ENCODE measurements at places on chromosomes 5 and 9.

- DNase-seq = no peak
These were observed 441.3 kb upstream of the PIK3R1 start for GRCh38 chr5:67774267-67774552.

GRCh38 chr9:27126670-27127069, 17.6 kb downstream of the TEK start:
- no peak for DNase-seq

GRCh38 chr9:135906291-135907005, 898 bp downstream of the CAMSAP1 start:
- no peak for DNase-seq

- DNase-seq = no peak
These were observed 1115.5 kb downstream of the TAF11L14 start for GRCh38 chr5:18749763-18750162.

DNA sequence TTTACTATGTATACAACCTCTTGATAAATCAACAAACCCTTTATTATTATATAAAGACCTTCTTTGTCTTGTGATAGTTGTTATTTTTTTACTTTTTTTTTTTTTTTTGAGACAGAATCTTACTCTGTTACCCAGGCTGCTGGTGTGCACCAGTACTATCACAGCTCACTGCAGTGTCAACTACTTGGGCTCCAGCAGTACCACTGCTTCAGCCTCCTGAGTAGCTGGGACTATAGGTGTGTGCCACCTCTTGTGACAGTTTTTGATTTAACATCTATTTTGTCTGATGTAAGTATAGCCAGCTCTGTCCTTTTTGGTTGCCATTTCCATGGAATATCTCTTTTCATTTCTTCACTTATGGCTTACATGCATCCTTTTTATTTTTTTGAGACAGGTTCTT, 42.6 kb downstream of the CREBRF start:
- no peak for DNase-seq

DNA sequence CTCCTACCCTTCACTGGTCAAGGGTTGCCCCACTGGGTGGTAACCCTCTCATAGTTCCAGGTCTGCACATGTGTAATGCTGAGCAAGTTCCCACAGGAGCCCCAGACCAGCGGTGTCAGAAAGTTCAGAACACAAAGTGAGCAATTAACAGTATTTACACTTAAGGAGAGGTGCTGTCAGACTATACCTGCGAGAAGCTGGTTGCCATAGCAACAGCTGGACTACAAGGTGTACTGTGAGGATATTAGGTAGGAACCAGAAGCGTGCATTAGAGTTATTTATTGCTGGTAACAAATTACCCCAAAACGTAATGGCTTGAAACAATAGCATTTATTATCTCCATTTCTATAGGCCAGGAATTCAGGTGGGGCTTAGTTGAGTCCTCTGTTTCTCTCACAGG, 317.0 kb upstream of the RPS23 start:
- no peak for DNase-seq

GRCh38 chr5:28766565-28767158, 1728.3 kb upstream of the CDH9 start:
- no peak for DNase-seq

DNA sequence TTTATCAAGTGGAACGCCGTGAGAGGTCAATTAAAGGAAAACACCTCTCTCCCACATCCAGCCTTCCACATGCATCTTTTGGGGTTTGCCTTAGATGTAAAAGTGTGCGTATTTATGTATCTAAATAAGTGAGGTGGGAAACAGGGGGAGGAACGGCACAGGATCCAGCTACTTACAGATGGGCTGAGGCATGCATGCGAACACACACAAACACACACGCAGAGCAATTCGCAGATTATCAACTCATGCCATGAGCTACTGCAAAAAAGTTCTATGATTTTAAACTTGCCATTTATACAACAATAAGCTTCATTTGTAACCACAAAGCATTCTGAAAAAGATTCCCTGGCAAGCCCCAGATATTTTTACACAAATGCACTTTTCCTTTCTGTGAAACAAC, 242.1 kb downstream of the BNC2 start:
- DNase-seq = no peak

DNA sequence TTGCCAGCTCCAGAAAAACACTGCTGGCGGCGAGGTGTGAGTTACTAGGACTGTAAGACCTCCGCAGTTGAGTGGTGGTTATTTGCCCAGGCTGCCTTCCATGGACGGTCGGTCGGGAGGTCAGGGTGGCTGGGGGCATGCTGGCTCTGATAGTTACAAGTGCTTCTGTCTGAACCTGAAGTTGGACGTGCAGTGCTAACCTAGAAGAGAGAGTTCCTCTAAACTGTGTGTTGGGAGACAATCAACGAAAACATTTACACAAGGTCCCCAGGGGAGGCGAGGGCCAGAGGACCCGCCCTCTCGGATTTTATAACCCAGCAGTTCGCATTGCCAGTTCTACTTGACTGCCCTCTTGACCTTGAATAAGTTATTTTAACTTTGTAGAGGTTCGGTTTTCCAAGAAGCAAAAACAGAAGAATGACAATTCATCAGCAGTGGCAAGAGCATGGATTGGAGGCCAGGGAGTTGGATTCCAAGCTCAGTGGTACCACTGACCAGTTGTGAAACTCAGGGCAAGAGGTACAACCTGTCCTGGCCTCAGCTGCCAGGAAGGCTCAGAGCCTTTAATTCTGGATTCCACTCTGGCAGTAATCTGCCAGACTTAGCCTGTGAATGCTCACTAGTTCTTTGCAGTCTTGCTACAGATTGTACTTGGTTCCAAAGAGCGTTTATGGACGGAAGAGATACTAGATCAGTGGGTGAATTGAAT, 28.7 kb upstream of the PDE8B start:
- DNase-seq = no peak

GRCh38 chr5:163163858-163164257, 273.5 kb upstream of the CCNG1 start:
- DNase-seq = no peak

DNA sequence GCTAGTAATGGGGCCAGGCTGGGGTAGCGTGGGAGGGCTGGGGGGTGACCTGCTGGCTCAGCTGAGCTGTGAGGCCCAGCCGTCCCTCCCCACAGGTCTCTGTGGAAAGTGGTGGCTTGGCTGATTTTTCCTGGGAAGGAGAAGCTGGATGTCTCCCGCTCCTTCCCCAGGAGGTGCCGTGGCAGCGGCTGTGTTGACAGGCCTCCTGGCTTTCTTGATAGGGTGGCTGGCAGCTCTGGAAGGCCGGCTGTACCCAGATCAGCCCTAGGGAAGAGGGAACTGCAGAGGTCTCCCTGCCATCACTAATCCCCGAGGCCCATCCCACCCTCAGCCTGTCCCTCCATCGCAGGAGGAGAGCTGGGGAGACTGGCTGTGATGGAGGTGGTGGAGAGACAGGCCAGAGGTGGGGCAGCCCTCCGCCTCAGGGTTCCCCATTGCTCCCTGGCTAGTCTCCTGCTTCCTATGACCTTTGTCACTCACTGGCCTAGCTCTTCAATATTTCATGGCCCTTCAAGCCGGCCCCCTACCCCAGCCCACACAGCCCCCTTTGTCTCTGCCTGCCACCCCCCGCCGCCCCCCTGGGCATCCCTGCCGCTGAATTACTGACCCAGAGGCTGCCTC, 6.8 kb downstream of the CXXC5 start:
- DNase-seq = no peak

- DNase-seq = no peak
These were observed 119.6 kb upstream of the FST start for GRCh38 chr5:53360811-53361210.

- DNase-seq = no peak
These were observed 138.9 kb downstream of the KCNN2 start for GRCh38 chr5:114500756-114501155.

DNA sequence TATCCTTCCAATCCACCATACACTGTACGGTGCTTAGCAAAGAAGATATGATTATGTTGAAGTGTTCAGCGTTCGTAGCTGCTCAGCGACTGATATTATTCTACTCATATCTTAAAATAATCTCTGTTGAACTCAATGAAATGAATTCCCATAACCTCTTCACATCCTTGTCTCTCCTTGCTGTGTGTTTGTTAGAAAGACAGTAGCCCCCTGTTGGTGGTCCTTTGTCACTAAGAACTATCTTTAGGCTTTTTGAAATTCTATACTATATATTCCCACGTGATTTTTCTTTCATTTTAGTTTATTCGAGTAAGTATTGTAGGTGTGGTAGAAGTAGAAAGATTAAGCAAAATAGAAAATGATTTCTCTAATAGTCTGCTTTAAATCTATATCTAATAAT, 762.8 kb upstream of the WWC1 start:
- no peak for DNase-seq

- DNase-seq = no peak
These were observed 267.6 kb downstream of the FAM170A start for GRCh38 chr5:119896826-119897536.

- DNase-seq = no peak
These were observed 168.3 kb downstream of the COL23A1 start for GRCh38 chr5:178421699-178422399.

DNA sequence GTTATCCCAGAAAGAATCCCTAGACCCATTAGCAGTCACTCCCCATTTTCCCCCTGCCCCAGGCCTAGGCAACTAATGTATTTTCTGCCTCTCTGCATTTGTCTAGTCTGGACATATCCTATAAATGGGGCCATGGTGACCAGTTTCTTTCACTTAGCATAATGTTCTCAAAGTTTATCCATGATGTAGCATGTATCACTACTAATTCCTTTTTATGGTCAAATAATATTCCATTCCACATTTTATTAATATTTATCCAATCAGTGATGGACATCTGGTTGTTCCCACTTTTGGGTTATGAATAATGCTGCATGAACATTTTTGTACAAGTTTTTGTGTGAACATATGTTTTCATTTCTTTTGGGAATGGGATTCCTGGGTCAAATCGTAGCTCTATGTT, 1.5 kb downstream of the FCHO2 start:
- DNase-seq = no peak

DNA sequence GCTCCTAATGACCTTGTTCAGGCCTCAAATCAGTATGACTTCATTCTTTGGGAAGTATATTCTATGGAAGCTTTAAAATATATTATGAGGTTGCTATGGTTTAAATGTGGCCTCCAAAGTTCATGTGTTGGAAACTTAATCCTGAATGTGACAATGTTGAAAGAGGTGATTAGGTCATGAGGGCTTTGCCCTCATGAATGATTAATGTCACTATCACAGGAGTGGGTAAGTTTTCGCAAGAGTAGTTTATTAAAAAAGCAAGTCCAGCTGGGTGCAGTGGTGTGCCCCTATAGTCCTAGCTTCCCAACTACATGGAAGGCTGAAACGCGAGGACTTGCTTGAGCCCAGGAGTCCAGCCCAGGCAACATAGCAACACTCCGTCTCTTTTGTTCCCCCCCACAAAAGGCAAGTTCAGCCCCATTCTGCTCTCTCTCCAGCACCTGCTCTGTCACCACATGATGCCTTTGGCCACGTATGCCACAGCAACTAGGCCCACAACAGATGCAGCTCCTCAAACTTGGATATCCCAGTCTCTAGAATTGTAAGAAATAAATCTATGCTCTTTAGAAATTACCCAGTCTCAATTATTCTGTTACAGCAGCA, 105.3 kb downstream of the SIL1 start:
- DNase-seq = no peak

- no peak for DNase-seq
These were observed 112.8 kb upstream of the BOD1 start for GRCh38 chr5:173729079-173729765.
